ENCODE measurements at places on chromosomes 5 and 9.
A peak's percentile ranks its signal among the peaks of the same experiment; 100 is the strongest.

GRCh38 chr5:138653502-138653901 is 78.3 kb upstream of the HSPA9 start:
- no peak for DNase-seq

DNA sequence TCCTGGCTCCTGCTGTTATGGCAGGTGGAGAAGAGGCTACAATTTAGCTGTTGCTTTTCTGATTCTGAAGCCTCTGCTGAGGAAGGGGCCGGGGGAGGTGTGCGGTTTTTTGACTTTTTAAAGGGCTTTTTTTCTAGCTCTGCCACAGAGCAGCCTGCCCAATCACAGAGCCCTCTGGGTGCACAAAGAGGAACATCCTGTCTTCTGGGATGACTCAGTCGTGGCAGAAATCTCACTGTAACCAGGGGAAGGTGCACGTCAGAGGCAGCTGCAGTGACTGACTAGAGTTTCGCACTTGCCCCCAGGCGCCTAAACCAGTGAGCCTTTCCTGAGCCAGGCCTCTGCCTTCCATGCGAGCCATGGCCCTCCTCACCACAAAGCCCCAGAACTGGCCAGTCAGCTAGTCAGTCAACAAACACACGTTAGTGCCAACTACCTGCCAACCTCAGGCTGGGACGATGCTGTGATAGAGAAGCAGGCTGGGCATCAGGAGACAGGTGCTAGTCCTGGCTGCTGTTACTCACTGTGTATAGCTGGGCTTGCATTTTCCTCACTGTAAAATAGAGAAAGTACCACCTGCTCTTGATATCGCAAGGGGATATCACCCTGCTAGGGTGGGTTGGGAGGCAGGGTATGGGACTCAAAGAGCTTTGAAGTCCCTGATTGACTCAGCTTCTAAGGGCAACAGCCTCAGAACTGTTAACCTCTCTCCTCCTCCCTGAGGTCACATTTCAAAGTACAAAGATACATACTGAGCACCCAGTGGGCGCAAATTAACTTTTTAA is 2.2 kb downstream of the AKNA start:
- DNase-seq: peak; percentile 81

DNA sequence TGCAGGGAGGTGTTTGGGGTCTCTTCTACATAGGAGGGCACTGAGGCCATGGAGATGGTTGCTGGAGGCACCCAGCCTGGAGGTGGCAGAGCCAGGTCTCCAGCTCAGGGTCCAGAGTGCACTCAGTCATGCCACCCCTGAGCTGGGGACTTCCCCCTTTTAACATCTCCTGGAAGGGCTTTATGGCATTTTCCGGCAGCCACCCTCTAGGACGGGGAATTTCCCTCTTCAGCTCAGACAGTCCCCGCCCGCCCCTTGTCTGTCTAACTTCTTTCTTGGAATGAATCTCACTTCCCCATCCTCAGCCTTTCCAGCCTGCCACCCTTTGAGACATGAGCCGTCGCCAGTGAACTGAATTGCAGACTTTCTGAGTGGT is 49.9 kb downstream of the COL15A1 start:
- no peak for DNase-seq

- no peak for DNase-seq
These were observed 270.6 kb downstream of the DENND1A start for GRCh38 chr9:123659358-123659757.

GRCh38 chr5:151257731-151258181 is 4.8 kb downstream of the GM2A start:
- no peak for DNase-seq

DNA sequence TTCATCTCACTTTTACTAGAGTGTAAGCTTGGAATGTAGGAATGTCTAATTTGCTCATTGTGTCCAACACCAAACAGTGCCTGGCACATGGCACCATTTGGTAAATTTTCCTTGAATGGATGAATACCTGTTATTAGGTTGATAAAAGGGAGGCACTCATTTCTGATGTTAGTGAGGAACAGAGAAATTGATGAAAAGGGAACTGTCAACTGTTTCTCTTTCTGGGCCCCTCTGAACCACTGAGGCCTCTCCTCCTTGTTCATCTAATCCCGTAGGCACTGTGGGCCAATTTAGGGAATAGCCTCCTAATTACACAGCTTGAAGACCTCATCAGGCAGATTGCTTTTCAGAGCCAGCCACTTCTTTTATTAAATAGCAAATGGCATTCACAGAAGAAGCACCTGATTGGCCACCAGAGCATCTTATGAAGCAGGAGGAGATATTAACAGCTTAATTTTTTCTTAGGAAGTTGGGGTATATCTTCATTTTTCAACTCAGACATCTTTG is 22.6 kb downstream of the MRRF start:
- DNase-seq: no peak

DNA sequence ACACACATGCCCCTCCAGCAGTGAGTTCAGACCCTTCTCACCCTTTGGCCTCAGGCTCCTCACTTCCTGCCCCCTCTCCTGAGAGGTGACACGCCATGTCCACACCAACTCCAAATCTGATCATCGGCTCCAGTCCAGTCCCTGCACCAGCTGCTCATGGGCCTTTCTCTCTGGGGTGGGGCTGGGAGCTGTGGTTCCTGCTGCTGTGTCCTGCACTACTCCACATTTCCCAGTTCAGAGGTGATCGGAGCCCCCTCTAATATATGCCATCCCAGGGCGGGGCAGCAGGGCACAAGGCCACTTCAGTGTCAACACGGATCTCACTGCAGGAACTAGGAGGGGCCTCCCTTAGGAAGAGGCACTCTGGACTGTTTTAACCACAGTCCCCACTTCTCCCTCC is 91.5 kb downstream of the ADAMTS2 start:
- DNase-seq: no peak

- DNase-seq: no peak
These were observed 1.4 kb downstream of the ALAD start for GRCh38 chr9:113399646-113400200.

DNA sequence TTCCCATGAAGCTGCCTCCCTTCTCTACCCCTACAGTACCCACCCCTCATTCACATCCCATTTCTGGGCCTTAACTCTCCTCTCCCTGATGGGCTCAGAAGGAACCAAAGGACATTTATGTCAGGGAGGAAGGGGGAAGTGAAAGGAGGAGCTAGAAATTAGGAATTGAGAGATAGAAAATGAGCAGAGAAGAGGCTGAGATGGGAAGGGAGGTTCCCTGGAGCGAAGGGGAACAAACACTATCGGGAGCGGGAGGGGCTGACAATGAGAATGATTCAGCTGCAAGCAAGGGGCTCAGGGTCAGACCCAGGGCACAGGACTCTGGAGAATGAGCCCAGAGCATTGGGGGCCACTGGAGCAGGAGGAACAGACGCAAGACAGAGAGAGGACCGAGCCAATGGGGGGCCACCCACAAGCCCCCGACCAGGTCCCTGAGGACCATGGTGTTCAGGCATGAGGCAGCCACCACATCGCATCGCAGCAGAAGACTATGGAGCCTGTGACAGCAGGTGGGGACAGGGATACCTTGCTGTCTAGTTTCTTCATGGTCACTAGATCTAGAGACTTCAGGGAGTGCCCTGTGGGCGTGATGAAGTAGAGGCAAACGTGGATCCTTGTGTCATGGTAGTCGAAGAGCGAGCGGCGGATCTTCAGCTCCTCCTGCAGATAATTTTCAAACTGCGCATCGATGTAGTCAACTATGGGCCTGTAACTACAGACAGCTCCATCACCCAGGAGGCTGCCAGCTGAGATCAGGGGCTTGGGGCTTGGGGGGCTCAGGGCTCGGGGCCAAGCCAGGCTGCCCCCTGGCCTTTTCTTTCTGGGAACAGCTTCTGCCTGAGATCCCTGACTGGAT is 13.6 kb downstream of the SEPTIN8 start:
- DNase-seq: no peak

DNA sequence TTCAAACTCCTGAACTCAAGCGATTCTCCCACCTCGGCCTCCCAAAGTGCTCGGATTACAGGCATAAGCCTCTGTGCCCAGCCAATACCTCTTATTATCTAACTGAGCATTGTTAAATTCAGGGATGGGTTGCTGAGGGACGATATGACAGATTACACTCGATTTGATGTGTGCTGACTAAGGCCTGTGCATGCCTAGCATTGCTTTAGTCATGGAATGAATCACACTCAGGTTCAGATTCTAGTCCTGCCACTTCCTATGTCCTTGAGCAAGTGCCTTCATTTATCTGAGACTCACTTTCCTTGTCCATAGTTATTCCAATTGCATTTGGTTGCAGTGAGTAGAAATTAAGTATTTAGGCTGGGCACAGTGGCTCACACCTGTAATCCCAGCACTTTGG is 19.5 kb downstream of the THBS4 start:
- no peak for DNase-seq

GRCh38 chr9:134181648-134182034 is 17.3 kb upstream of the RNU6ATAC start:
- no peak for DNase-seq

GRCh38 chr9:113807173-113808061 is 68.7 kb upstream of the ZNF618 start:
- no peak for DNase-seq

DNA sequence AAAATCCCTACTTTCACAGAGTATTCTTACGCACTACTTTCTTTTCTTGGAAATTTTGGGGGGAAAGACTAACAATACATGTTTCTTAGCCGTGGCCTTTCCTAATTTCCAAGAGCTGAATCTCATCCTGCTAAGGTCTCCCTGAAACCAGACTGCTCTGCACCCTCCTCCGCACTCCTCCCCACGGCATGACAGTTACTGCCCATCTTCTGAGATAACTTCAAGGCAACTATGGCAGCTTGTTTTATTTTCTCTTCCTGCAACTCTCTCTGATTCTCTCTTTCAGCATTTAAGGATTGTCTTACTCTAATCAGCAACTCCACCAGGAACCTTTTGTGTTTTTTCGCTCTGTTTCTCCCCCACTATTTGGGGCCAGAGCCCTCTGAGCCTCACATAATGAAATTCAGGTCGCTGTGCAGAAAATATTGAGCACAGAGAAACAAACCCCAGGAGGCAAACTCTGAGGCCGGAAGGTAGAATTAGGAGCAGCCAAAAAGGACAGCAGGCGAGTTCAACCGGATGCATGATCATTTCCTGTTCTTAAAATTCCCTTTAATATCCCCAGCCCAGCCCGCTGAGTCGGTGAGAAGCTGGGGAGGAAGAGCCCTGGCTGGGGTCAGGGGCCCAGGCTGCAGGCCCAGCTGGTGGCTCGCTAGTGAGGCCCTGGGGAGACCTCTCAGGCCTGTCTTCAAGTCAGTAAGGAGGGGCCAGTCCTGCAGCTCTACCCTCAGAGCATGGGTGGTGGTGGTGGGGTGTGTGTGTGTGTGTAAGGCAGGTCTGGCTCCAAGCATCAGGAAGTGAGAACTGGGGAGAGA is 213.6 kb upstream of the S1PR3 start:
- no peak for DNase-seq

GRCh38 chr5:55763746-55764420 is 26.0 kb downstream of the DDX4 start:
- no peak for DNase-seq

DNA sequence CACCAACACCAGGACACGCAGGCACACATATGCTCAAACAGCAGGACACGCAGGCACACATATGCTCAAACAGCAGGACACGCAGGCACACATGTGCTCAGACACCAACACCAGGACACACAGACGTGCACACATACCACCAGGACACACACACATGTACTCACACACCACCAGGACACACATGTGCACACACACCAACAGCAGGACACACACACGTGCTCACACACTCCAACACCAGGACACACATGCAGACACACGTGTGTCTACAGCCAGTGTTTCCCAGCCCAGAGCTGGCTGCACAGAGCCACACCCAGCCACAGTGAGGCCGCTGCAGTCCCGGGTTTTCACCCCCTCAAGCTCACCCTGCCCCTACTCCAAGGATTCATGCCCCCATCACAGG is 25.0 kb upstream of the SLC12A7 start:
- DNase-seq: no peak

GRCh38 chr9:116720111-116720510 is 33.0 kb downstream of the TRIM32 start:
- no peak for DNase-seq

GRCh38 chr5:54384356-54384933 is 71.1 kb upstream of the HSPB3 start:
- DNase-seq: no peak

- DNase-seq: no peak
These were observed 42.2 kb upstream of the ANKRD33B start for GRCh38 chr5:10521466-10522223.

GRCh38 chr9:76894198-76894597 is 11.7 kb downstream of the PRUNE2 start:
- DNase-seq: no peak

GRCh38 chr5:143331956-143332355 is 71.5 kb downstream of the NR3C1 start:
- DNase-seq: no peak

DNA sequence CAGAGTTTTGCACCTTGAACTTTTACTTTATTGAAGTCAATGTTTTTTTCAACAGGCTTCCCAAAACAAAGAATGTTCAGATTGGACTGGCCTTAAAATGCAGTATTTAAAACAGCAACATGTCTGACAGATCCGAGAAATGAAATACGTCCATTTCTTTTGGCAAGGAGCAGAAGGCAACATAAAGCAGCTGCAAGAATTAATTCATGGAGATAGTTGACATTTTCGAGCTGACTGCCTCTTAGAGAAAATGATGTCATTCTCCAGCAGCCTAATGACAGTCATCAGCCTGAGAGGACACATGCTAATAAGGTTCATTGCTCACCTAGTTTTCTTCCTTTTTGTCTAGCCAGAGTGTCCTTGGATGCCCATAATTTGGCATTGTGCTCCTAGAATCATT is 232.2 kb upstream of the SEMA6A start:
- no peak for DNase-seq

GRCh38 chr9:133605856-133606707 is 3.1 kb downstream of the FAM163B start:
- no peak for DNase-seq

DNA sequence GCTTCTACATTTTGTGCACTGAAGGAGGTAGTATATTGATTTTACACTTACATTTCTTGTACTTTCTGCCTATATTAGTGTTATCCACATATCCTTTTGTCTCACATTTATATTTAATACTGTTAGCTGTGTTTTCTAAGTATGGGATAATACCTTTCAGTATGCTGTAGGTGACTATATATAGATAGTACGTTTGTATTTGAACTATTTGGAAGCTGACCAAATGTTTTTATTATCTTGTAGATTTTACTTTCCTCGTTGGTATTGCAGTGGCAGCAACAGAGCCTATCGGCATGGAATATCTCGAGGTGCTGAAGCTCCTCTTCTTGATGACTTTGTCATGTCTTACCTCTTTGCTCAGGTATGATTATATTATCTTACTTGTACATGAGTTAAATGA is 59.1 kb downstream of the JAK2 start:
- DNase-seq: no peak

DNA sequence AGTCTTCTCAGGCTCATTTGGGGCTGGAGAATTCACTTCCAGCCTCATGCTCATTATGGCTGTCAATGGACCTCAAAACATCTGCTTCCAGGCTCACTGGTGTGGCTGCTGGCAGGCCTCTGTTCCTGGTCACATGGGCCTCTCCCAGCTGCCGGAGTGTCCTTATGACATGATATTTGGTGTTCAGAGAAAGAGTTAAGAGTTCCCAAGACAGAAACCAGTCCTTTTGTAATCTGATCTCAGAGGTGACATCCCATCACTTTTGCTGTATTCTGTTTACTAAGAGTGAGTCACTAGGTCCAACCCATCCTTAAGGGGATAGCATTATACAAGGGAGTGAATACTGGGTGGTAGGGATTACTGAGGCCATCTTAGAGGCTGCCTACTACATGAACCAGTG is 104.6 kb downstream of the CACNA1B start:
- DNase-seq: no peak

Data from activated CD8-positive, alpha-beta memory T cell treated with anti-CD3 and anti-CD28 coated beads for 4 hours (primary cell).